IPS DF 19.7 (cell line): ENCODE measurements at places on chromosomes 3 and 15.

- peak; percentile 15 for DNase-seq
Observed at GRCh38 chr15:73464602-73465001, 21.6 kb downstream of the REC114 start.

DNA sequence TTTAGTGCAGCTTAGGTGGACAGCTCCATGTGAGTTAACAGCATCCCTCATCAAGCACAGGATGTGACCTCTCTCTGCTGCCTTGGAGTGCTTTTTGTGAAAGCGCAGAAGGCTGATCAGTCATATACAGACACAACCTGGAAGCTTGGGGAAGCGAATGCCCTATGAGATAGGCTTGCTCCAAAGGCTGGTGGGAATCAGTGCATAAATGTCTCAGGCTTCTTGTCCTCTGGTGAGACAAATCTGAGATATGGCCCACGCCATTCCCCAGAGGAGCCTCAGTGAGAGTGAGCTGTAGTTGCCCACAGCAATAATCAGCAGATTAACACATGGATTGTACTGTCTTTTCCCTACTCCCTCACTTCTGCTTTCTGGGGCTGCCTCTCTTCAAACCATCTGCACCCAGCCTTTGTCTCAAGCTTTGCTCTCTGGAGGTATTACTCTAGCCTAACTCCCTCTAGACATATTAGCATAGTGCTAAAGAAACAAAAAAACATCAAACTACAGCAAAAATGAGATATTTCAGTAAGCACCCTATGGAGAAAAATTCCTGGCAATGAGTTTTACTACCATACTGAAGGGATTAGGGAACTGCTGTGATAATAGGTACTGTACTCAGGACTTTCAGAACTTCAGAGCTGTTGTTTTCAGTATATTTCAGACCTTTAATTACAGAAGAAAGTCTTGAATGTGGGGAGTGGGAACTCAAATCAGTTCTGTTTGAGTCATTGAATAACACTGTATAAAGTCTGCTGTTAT lies 113.7 kb downstream of the OXSM start:
- DNase-seq: no peak

DNA sequence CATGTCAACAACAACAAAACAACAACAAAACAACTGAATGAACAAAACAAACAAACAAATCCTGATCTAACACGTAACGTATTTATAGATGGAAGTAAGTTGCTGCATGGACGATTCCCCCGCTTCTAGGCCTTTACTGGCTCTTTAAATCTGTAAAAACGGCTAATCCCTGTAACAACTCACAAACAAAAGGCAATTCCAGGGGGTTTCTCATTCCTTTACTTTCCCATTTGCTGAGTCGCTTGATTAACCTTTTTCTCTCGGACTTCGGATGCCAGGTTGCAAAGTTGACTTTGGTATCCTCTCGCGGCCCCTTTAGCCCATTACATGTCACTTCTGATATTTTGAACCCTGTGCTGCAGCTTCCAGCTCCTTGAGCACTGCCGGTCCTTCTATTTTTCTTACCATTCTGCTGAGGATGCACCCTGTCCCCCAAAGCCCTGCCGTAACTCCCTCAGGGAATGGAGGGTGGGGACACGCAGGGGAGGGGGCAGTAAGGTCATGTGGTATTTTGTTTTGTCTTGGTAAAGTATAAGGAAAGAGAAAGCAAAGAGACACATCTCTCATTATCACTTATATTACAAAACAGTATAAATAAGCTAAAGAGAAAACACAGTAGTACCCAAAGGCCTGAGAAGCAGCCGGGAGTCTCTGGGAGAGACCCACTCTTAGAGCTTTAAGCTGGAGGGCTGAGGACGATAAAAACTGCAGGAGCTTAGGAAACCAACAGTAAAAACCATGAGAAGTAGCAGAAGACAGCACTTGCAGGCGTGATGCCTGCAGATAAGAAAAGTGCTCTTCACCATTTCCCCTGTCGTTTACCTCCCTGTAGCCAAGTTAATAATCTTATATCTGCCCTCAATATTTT lies 457.8 kb upstream of the ZNF717 start:
- no peak for DNase-seq

DNA sequence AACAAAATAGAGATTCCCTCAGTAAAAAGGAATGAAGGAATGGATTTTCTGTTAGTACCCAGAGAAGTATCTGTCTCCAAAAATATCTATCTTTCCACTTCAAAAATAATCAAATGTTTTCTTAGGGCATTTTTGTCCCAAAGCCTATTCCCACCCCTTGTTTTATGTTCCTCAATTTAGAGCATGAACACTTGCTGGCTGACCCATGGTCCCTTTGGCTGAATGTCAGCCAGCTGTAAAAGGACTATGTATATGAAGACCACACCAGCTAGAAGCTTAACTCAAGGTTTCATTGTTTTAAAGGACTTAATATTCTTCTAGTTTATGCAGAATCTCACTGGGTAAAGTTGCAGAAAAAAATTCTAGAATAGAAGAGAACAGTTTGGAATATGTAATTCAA lies 931.2 kb downstream of the MCTP2 start:
- no peak for DNase-seq

DNA sequence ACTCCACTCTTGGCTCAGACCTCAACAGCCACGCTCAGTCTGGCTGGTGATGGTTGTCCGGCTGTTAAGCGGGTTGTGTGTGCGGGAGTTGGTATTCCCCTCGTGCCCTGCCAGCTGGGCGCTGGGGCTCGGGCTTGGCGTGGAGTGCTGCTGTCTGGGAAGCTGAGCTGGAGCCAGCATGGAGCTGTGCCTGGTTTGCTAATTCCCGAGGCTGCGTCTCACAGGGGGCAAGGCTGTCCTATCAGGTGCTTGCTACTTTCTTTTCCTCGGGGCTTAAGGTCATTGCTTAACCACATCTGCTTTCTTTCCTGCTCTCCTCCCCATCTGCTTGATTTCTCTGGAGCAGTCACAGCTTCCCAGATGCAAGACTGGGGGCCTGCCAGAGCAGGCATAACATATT lies 29.9 kb downstream of the PDIA5 start:
- DNase-seq: no peak

GRCh38 chr3:183818706-183819624 lies 6.4 kb downstream of the MAP6D1 start:
- no peak for DNase-seq

GRCh38 chr3:3603351-3603750 lies 195.9 kb upstream of the LRRN1 start:
- DNase-seq: no peak

GRCh38 chr3:18144571-18144970 lies 280.6 kb downstream of the SATB1 start:
- DNase-seq: no peak

- no peak for DNase-seq
Observed at GRCh38 chr15:73628976-73629797, 4.0 kb downstream of the NPTN start.

- DNase-seq: no peak
Observed at GRCh38 chr3:3309887-3310286, 130.4 kb upstream of the CRBN start.

DNA sequence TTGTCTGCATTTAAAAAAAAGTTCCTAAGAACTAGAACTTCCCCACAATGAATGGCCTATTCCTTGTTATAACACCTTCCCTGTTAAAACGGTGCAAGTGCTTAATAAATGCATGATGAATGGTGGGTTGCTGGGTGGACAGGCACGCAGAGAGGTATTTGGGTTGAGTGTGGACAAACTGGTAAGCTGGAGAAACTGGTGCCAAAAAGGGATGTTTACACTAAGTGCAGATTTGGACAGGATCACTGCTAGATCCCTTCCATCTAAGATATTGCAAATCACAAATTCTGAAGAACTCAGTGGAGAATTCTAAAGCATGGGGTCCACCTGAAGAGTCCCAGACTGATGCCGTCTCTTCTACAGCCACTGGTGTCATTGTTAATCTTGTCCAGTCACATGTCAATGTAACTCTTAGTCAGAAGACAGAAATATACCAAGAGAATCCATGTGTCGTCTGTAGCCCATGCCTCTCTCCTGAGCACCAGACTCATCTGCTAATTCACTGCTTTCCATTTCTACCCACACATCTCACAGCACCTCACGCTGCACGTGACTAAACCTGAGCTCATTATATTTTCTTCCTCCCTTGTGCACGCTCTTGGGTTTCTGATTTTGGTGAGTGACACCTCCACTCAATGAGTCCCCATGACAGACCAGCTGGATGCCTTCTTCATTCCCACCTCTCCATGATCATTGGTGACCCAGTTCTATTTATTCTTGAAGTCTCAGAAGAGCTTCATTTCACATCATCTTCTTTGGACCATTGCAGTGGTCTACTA lies 328.9 kb downstream of the THSD4 start:
- no peak for DNase-seq

GRCh38 chr3:134341389-134341788 lies 32.9 kb downstream of the AMOTL2 start:
- no peak for DNase-seq

DNA sequence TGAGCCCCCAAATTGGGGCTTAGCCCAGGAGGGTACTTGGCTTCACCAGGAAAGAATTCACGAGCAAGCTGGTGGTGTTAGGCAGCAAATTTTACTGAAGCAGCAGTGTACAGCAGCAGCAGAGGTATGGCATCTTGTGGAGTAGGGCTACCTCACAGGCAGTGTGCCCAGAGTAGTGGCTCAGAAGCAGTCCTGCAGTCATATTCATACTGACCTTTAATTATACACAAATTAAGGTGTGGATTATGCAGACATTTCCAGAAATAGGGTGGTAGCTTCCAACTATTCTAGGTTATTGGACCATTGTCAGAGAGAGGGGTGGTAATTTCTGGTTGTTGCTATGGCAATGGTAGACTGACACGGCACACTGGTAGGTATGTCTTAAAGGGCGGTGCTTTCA lies 20.7 kb upstream of the CADPS start:
- no peak for DNase-seq

- no peak for DNase-seq
Observed at GRCh38 chr3:176861137-176861536, 336.1 kb downstream of the TBL1XR1 start.

GRCh38 chr3:123447749-123448517 lies 957 bp downstream of the ADCY5 start:
- no peak for DNase-seq

DNA sequence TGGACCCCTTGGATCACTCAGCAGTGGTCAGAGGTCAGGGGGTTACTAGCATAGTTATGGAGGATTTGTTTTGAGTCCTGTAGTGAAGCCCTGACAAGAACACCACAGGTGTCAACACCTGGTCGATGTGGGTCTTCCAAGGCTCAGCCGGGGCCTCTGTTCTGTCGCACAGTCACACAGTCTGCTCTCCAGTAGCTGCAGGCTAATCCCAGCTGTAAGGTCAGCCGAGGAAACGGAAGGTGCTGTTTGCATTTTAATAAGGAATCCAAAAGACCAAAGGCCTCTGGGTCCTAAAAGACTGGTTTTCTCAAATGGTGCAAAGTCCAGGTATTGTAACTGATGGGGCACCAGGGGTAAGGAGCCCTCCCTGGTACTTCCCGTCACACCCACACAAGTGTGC lies 71.7 kb downstream of the RPLP1 start:
- DNase-seq: no peak

DNA sequence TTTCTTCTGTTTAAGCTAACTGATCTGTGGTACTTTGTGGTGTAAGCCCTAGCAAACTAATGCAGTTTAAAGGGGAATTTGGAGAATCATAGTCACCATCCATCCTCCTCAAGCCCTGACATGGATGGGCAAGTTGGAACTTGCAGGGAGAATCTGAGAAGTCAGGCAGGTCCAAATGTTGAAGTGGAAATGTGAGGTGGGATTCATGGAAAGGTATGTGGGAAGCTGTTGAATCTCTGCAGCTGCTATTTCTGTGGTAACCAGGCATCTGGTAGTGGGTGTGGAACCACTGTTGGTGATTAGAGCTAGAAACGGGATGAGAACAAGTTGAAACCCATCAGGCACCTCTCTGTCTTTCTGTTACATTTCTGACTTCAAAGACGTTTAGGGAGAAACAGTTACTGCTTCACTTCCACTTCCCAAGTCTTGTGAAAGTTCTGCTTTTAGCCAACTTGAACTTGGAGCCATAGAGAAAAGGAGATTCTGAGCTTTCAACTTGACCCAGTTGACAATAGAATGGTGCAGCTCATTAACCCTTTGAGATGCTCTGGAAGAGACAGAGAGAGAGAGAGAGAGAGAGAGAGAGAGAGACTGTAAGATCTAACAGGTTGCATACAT lies 38.1 kb upstream of the NMNAT3 start:
- no peak for DNase-seq

DNA sequence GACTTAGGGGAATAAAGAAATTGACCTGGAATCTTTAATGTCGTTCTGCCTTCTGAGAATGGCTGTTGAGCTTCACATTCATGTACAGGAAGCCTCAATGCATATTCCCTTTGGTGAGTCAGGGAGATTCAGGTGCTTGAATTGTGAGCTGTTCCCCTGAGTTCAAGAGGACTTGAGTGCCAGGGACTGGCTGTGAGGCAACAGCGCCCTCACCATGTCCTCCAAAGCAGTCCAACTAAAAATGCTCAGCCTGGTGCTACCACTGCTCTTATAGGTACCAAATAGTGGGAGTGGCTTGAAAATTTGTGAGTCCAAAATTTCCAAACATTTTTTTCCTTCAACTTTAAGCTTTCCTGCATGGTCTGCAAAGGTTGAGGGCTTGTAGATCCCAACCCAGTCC lies 54.1 kb downstream of the LEO1 start:
- DNase-seq: peak; percentile 45

GRCh38 chr3:140626856-140627255 lies 51.0 kb upstream of the TRIM42 start:
- DNase-seq: no peak

GRCh38 chr3:197430934-197431333 lies 124.8 kb downstream of the BDH1 start:
- no peak for DNase-seq

GRCh38 chr3:66372681-66373350 lies 128.0 kb downstream of the LRIG1 start:
- DNase-seq: peak; percentile 54

- no peak for DNase-seq
Observed at GRCh38 chr3:154195620-154196356, 74.6 kb downstream of the ARHGEF26 start.

GRCh38 chr3:53658613-53659193 lies 164.3 kb downstream of the CACNA1D start:
- DNase-seq: no peak

- DNase-seq: peak; percentile 77
Observed at GRCh38 chr3:149273096-149273751, 51.6 kb upstream of the CP start.

GRCh38 chr15:73809728-73810501 lies 56.8 kb upstream of the INSYN1 start:
- DNase-seq: no peak

GRCh38 chr3:112908252-112908651 lies 61.6 kb upstream of the CD200R1L start:
- DNase-seq: no peak

GRCh38 chr3:141710121-141710520 lies 28.0 kb upstream of the RNF7 start:
- DNase-seq: no peak

- DNase-seq: no peak
Observed at GRCh38 chr3:150803440-150803985, 40.5 kb upstream of the SIAH2 start.

DNA sequence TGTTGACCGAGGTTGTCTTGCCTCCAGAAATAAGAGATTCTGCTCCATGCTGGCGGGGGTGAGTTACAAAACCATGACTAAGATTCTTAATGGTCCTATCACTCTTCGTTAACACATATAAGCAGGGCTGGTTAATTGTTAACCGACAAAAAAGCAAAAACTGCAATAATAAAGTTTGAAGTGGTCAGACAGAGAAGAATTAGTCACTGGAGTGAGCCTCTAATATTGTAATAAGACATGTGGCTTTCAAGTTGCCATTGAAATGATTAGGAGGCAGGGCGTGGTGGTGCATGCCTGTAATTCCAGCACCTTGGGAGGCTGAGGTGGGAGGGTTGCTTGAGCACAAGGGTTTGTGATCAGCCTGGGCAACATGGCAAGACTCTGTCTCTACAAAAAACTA lies 78.4 kb upstream of the NR2F2 start:
- DNase-seq: no peak

GRCh38 chr3:29143151-29143550 lies 137.7 kb upstream of the RBMS3 start:
- no peak for DNase-seq
